ENCODE measurements at places on chromosomes 11 and 22.

DNA sequence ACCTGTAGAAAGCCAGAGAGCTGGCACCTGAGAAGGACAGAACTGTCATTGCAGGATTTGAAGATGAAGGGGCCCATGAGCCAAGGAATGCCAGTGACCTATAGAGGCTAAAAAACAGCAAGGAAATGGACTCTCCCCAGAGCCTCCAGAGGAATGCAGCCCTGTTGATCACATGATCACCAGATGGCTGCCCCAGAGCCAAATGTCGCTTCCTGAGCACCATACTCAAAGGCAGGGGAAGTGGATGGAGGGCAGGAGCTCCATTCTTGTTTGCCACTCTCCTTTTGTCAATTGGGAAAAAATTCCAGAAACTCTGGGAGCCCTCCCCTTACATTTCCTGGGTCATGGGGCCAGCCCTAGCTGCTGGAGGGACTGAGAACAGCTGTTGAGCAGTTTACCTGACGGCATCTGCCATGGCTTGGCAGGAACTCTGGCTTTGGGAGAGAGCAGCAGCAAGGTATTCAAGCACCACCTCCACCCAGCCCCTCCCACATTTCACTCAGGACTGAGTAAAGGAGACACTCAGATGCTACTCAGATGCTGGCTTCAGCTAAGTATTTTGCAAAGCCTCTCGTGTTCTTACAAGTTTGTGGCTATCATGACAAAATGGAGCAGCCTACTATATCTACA, 46.9 kb downstream of the DKK3 start:
- DNase-seq = no peak

DNA sequence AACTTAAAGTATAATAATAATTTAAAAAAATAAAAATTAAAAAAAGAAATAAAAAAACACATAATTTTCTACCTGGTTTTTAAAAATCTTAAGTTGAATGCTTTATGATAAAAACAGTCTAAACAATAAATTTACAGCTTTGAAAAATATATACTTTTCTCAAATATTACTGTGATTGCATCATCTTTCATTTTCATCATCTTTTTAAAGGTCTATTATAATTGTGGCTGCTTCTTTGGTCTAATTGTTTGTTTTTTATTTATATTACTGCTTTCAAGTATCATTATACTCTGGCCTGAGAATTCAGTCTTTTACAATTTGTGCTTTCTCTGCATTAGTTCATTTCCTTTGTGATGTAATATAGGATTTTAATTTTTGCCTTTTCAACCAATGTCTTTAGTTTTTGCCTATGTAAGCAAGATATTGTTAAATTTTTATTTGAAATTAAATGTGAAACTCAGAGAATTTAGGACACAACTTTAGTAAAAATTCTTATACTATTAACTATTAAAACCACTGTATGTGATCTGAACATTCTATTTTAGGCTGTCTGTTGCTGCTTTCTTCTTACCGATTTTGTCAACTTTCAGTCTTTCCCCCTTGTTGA, 7.3 kb downstream of the CYP2R1 start:
- DNase-seq = no peak

DNA sequence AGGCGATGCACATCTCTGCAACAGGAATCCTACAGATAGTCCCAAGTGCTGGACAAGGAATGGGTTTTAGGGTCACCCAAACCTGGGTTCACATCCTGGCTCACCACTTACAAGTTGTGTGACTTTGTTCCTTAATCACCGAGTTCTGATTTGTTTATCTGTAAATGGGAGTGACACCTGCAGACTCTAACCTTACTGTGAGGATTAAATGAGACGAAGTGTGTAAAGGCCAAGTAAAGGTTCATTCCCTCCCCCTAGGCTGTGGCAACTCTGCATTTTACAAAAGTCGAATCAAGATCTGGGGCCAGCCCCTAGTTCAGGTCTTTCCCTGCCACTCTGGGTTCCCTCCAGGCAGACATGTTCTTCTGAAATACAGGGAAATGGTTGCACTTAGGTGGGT, 34.9 kb downstream of the SERPINH1 start:
- DNase-seq = no peak

DNA sequence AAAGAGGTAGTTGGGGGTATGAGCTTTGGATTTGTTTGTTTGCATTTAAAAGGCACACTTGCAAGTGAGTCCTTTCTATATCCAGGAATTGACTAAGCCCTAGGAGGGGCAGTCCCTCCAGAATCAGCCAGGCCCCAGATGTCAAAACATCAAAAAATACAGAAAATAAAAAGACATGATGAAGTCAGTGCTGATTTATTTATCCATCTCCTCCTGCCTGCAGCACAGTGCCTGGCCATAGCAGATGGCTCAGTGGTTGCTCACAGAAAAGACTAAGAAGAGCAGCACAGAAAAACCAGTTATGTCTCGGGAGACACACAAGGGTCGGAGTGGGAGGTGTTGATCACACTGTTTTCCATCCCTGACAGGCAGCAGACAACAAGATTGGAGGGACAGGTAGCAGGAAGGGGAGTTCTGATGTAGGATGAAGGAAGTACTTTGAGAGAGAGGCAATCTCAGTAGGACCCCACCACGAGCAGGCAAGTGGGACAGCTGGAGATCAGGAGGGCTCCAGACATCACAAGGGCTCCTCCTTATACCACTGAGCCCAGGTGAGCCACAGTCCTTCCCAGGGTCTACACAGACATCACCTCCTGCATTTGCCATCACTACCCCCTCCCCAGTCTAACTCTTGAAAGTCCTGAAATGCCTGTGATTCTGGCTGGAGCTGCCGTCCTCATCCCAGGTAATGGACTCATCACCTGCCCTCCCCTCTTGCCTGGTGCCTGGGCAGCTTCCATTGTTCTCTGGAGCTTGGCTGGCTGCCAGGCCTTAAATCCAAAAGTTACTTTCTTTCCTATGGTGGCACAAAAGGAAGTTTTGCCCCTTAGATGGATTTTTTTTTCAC, 32.3 kb downstream of the TMPRSS5 start:
- DNase-seq = no peak

DNA sequence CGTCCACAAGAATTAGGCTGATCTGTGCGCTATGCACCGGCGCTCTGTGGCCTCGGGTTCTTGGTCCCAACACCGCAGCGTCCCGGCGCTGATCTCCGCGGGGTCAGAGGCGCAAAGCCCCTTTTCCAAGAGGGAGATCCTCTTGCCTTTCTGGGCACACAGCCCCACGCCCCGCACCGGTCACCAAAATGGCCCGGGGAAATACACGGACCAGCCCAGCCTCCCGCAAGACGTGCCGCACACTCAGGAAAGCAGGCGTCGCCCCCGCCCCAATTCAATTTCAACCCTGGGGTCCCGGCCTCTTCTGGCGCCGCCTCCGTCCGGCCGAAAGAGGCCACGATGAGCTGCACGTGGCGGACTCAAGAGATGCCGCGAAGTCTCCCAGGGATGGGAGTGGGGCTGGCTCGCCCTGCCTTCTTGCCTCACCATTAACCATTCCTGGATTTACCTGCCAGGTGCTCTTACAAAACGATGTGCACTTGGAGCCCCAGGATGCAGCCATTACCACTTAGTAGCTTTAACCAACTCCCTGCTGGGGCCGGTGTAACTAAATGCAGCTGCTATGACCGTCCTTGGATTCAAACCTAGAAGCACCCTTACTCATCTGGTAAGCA, 10.5 kb downstream of the PIWIL3 start:
- no peak for DNase-seq

- DNase-seq = no peak
Observed at GRCh38 chr11:18313965-18314763, 7.8 kb downstream of the HPS5 start.

DNA sequence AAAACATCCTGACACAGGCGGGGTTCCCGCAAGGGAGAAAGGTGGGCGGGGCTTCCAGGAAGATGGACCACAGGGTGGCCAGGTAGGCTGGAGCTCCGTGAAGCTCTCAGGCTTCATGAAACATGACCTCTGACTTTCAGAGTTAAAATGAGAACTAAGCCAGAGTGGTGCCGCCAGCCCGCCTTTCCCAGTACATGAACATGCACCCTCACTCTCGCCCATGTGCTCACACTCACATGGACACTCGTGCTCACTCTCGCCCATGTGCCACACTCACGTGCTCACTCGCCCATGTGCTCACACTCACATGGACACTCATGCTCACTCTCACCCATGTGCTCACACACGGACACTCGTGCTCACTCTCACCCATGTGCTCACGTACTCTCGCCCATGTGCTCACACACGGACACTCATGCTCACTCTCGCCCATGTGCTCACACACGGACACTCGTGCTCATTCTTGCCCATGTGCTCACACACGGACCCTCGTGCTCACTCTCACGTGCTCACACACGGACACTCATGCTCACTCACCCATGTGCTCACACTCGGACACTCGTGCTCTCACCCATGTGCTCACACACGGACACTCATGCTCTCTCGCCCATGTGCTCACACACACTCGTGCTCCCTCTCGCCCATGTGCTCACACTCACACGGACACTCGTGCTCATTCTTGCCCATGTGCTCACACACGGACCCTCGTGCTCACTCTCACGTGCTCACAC, 10.0 kb downstream of the RNH1 start:
- no peak for DNase-seq

Measured in NCI-H187 treated with DMSO at 0.1 percent for 48 hours (cell line).